ENCODE measurements at places on chromosomes 3 and 15.

GRCh38 chr3:108605491-108605890, 16.0 kb downstream of the DZIP3 start:
- DNase-seq: no peak

DNA sequence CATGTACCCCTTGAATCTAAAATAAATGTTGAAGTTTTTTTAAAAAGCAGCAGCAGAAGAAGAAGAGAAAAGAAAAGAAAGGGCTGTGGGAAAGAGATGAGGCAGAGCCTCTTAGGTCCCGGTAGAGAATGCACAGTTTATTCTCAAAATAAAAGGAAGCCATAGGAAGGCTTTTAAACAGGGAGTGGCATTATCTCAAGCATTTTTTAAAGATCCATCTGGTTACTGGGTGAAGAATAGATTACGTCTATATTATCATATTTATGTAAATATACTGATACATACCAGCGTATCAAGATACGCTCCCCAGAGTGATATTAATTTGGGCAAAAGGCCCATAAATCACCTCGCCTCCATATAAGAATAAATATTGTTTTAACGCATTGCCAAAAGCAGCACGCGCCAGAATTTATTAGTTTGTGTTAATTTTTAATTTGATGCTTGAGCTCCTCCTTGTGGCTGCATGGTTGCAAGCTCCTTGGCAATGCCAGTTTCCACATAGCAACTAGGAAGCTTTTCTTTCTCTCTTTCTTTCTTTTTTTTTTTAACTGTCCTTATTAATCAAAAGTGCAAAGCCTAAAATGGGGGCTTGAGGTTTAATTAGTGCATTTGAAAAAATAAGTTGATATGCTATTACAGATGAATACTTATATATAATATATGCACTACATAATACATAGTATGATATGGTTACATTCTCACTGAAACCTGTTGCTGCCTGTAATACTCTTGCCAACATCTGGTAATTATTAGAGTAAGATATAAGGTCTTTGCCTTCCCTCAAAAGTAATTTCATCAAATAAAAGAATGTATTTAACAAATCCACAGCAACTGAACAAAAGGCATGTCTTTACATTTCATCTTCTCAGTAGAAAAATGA, 242.8 kb upstream of the UBE2E2 start:
- DNase-seq: peak; percentile 24

DNA sequence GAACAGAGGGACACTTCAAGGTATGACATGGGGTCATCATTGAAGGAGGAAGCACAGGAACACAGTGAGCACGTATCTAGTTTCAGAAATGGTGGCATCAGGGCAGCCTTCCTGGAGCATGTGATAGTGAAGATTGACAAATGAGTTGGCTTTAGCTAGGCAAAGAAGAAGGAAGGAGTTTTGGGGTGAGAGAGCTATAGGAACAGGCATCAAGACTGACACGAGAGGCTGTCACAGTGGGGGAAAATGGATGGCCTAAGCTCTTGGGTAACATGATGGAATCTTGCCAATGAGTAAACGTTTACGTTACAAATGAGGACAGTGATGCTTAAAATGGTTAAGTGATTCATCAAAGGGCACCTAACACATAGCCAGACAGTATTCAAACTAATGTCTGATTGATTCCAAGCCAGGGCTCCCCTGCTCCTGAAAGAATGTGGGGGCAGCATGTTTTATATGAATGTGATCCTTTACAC, 23.1 kb upstream of the GPR171 start:
- DNase-seq: peak; percentile 41

GRCh38 chr3:160973067-160973809, 131.9 kb downstream of the B3GALNT1 start:
- DNase-seq: no peak

DNA sequence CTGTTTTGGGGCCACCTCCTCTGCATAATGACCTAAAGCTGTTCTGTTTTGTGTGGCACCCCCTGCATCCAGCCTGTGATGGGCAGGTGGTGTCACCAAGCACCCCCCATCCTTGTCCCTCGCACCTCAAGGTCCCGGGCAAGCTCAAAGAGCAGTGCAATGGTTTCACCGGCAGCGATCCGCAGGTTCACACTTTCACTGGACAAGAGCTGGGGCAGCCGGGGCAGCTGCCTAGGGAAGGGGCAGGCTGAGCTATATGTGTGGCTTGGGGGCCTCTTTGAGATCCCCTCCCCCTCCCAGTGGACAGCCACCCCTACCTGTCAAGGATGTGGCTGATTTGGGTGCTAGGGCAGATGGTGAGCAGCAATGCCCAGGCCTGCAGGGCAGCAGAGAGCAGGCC, 3.1 kb downstream of the IFRD2 start:
- no peak for DNase-seq

- no peak for DNase-seq
These were observed 624.3 kb upstream of the EPHA6 start for GRCh38 chr3:96190024-96190616.

DNA sequence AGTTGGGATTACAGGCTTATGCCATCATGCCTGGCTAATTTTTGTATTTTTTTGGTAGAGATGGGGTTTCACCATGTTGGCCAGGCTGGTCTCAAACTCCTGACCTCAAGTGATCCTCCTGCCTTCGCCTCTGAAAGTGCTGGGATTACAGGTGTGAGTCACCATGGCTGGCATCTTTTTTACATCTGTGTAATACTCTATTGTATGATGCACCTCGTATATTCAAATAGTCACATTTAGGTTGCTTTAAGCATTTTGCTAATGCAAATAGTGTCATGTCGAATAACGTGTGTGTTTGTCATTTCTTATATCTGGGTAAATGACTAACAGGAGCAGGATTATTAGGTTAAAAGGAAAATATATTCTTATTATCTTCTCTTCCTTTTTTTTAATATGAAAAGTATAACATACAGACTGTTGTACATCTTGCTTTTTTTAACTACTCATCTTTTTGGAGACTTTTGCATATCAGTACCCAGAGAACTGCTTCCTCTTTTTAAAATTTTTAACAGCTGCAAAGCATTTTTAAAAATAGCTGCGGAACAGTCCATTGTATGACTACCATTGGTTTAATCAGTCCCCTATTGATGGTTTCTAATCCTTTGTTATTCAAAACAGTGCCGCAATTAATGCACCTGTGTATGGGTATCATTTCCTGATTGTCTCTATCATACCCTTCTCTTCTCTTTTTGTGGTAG, 13.4 kb downstream of the SCAMP5 start:
- DNase-seq: no peak

DNA sequence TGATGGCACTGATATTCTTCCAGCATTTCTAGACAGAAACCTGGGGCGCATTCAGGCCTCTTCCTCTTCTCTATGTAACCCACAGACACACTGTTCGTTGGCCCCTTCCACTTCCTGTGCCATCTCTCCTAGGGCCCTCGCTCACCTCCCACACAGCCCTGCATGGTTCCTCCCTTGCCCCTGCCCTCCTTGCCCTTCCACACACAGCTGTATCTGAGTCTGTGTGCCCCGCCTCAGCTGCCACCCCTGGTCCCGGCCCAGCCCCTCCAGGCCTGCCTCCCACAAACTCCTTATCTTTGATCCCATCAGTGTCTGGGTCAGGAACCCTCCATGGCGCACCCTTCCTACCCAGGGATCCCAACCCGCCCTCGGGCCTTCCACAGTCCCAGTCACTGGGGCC, 37.9 kb downstream of the RAB6B start:
- no peak for DNase-seq

DNA sequence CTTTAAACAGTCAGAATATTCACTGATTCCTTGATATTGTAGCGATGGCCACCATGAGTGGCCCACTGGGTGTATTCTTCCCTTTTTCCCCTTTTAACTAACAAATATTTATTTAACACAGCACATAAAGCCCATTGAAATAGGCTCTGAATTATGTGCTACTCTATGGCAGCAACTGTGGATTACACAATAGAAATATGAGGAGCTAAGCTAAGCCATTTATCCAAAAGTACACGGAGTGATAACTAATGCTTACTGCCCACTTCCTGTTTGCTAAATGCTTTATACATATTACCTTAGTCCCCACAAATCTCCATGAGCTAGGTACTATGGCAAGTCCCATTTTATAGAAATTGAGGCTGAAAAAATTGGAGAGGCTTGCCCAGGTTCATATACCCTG, 17.9 kb downstream of the ILDR1 start:
- no peak for DNase-seq

- no peak for DNase-seq
These were observed 28.1 kb downstream of the SLMAP start for GRCh38 chr3:57784089-57784735.

- DNase-seq: no peak
These were observed 64.8 kb downstream of the TRIM71 start for GRCh38 chr3:32882603-32883025.

- no peak for DNase-seq
These were observed 291.0 kb downstream of the TIGIT start for GRCh38 chr3:114584734-114585371.

Measured in HTR-8/SVneo (cell line).